ENCODE measurements at places on chromosomes 4 and X. TPM values are rescaled to one million over a fixed set of nuclear protein-coding genes. Genes with fewer than 3 reads are reported as not detected.

PDGFC gene
- not detected for total RNA-seq

PAGE5 gene
- not detected for total RNA-seq

TBC1D25 gene
- total RNA-seq: 20.4 TPM

- DNase-seq: no peak
These were observed 4.6 kb upstream of the HAUS3 start for GRCh38 chr4:2246384-2247127.

DNA sequence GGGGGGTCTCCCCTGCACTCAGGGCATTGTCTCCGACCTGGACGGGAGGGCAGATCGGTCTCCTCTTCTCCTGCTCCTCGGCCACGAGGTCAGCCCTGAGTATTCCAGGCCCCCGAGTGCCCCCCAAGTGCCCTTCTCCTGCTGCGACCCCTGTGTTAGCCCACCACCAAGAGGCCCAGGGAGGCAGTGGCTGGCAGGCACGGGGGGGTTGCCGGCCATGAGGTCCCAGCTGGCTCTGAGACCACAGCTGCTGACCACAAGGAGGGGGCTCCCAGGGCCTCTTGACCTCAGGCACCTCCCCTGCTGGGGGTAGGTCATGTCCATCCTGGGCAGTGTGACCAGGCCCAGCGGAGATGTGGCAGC, 186.1 kb upstream of the PSAPL1 start:
- no peak for DNase-seq

FLNA gene
- total RNA-seq: 1,440 TPM

- no peak for DNase-seq
These were observed 44.9 kb downstream of the CCNG2 start for GRCh38 chr4:77201857-77202256.

DNA sequence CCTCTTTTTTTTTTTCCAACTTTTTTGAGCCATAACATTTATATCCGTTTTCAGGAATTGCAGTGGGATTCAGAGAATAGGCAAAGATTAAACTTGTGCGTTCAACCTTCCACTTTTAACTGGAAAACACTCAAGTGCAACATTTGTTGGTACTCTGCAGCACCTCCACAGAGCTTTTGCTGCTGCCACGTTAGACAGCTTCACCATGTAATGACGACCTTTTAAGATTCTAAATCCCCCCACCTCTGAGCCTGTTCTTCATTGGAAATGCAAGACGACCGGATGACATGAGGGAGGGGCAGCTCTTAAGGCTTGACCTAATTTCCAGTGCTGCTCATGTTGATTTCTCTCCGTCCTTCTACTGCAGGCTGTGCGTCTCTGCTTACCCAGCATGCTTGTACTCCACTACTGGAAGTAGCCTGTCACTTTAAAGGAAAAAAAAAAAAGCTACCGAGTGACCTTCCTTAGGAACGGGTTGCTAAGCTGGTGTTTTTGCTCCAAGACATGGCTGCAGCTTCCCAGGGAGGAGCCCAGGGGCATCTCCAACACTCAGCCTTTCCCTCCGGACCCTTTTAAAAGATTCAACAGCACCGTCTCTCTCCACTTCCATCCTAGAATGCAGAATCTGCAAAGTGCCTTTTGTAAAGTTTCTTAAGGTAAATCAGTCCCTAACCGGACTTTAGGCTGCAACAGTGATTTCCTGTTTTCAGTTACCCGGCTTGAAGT, at the start of gene CC2D2A:
CC2D2A (plus strand) TSS at position 481 of the 726 bp plus-strand sequence. CDS start 6,051 bp downstream, outside the sequence.
- no peak for DNase-seq

GNRHR gene
- total RNA-seq: not detected

GRCh38 chr4:173519111-173520101, 10.6 kb downstream of the HAND2 start:
- no peak for DNase-seq

- DNase-seq: peak; percentile 16
These were observed 400 bp upstream of the PAQR3 start for GRCh38 chr4:78939667-78940008.

- no peak for DNase-seq
These were observed 27.9 kb upstream of the FUNDC1 start for GRCh38 chrX:44570522-44570921.

FHL1 gene
- 16.7 TPM for total RNA-seq

- peak; percentile 41 for DNase-seq
These were observed 1.4 kb upstream of the CORIN start for GRCh38 chr4:47839259-47839658.

DNA sequence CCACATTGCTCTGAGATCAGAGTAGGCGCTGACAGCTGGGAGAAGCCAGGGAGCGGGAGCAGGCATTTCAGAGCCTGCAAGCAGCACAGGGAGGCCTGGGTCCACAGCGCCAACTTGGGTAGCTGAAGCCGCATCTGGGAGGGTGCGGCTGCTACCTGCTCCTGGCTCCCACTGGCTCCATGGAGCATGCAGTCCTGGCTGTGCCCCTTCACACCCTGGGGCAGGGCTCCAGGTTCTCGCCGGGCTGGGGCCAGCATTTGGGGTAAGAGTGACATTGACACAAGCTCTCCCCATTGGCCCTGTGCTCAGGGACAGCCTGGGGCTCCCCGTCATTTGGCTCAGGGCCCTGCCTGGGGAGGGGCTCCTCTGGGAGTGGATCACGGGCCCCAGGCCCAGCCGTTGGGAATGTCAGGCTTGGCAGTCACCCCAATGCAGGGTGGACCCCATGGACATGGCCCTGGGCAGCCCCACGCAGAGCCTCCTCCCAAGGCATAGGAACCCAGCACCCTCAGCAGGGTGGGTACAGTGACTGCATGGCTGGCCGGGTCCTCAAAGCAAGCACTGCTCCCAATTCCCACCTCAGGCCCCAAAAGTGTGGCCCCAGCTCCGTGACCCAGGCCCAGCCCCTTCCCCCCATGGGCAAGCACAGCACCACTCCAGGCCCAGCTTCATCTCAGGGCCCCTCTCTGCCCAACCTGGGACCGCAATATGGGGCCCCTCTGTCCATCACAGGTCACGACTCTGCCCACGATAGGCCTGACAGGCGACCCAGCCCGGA, 82.4 kb downstream of the PRDM5 start:
- no peak for DNase-seq

NUP62CL gene
- 1.9 TPM for total RNA-seq

DNA sequence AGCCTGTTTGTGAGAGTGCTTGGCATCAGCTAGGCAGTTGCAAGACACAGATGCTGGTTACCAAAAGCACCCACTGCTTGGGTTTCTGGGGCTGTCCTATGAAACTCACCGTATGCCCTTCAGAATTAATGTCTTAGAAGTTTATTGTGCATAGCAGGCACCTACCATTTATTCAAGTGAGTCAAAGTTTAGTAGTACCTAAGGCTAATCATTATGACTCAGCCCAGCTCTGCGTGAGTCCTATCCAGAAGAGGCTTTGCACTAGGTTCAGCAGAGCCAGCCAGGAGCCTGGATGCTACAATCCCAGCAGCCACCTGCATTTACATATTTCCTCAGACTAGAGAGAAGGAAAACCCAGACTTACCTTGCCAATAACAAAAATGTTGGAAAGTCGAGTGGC, 4.2 kb downstream of the RPS4X start:
- DNase-seq: no peak

DNA sequence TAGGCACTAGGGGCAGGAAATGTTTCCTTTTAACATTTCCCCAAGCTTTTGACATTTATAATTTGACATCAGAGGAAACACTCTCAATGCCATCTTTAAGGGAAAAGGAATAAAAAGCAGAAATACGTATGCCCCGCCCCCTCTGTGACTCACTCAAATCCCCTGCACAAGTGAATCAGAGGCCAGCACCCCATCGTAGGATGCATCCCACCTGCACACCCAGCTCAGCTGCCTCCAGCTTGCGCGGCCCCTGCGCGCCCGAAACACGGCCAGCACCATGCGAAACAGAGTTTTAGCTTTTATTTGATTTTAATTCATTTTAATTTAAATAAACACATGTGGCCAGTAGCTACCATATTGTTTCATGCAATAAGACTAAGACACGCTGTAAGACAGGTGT, 29.5 kb downstream of the ABLIM2 start:
- no peak for DNase-seq

MTMR8 gene
- total RNA-seq: 5.0 TPM

IGSF1 gene
- total RNA-seq: not detected

DNA sequence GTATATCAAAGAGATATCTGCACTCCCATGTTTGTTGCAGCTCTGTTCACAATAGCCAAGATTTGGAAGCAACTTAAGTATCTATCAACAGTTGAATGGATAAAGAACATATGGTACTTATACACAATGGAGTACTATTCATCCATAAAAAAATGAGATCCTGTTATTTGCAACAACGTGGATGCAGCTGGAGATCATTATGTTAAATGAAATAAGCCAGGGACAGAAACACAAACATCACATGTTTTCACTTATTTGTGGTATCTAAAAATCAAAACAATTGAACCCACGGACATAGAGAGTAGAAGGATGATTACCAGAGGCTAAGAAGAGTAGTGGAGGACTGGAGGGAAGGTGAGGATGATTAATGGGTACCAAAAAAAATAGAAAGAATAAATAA, 14.2 kb downstream of the IQCM start:
- no peak for DNase-seq

RHOXF2B gene
- not detected for total RNA-seq

GRCh38 chrX:153476666-153477363, 6.4 kb upstream of the HAUS7 start:
- DNase-seq: no peak

DCLK2 gene
- not detected for total RNA-seq

DNA sequence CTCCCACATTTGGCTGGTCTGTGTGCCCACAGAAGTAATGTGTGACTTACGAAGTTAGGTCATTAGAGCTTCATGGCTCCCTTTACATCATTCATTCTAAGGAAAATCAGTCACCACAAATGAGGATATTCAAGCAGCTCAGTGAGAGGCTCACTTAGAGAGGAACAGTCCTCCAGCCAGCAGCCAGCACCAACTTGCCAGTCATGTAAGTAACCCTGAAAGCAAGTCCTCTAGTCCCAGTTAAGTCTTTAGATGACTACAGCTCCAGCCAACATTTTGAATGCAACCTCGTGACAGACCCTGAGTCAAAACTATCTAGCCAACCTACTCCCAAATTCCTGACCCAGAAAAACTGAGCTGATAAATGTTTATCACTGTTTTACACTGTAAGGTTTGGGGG, 71.3 kb downstream of the LRBA start:
- no peak for DNase-seq

- DNase-seq: no peak
These were observed 26.8 kb upstream of the SCD5 start for GRCh38 chr4:82825425-82825824.

DNA sequence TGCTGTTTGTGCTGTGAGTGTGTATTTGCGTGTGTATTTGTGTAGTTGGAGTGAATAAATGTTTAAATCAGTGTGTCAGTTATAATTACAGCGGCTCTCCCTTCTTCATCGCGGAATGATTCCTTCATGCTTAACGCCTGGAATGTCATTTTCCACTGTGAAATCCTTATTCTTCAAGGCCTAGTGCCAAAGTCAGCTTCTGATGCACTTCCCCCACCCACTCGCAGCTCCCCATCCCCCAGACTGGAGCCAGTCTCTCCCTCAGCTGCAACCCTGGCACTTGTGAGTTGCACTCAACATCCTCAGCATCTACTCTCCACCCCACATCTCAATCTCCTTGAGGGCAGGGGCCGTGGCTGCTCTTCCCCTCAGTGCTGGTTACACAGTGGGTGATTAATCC, 583.0 kb downstream of the BCOR start:
- DNase-seq: no peak

OPN1MW2 gene
- not detected for total RNA-seq

TENM3 gene
- total RNA-seq: not detected

DNA sequence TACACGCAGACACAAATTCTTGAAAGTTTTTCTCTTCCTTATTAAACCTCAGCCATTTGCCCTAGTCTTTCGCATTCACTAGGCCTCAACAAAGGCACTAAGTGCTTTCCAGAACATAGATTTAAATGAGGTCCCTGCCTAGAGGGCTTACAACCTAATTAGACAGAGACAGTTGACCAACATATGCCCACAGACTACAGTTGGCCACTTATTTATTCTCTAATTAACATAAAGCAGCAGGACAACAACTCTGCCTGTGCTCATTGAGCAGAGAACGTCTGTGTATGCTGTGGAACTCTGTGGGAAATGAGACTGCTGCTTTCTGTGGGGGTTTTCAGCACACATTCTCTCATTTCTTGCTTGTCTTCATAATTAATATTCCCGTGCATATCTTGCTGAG, 303.0 kb upstream of the TACR3 start:
- no peak for DNase-seq

DNA sequence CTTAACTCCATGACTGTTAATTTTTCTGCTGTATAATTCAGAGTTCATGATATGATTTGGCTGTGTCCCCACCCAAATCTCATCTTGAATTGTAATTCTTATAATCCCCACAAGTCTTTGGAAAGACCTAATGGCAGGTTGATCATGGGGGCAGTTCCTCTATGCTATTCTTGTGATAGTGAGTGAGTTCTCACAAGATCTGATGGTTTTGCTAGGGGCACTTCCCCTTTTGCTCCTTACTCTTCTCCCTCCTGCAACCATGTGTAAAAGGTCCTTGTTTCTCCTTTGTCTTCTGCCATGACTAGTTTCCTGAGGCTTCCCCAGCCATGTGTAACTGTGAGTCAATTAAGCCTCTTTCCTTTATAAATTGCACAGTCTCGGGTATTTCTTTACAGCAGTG, 1751.9 kb downstream of the ARAP2 start:
- DNase-seq: no peak

CRMP1 gene
- total RNA-seq: 0.15 TPM

GPR173 gene
- total RNA-seq: not detected

ATP7A gene
- total RNA-seq: 11.9 TPM

GRCh38 chrX:110944311-110944750, 148.7 kb upstream of the CHRDL1 start:
- no peak for DNase-seq

DNA sequence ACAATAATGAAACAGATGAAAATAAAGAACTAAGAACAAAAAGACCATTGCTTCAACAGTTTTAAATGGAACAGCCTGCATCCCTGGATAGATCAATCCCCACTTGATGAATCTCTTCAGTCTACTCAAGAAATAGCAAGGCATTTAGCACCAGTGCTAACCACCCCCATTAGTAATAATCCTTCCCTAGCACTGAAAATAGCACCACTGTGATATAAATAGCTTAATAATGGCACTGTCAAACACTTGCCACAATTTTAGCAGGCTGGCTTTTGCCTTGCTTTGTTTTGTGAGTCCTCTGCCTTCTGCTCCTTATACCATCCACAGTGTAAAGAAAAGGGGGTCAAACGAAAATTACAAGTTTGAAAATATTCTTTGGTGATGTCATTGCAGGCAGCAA, 17.4 kb downstream of the DCX start:
- no peak for DNase-seq

GRCh38 chr4:101972791-101973190, 182.3 kb downstream of the BANK1 start:
- DNase-seq: no peak

DNA sequence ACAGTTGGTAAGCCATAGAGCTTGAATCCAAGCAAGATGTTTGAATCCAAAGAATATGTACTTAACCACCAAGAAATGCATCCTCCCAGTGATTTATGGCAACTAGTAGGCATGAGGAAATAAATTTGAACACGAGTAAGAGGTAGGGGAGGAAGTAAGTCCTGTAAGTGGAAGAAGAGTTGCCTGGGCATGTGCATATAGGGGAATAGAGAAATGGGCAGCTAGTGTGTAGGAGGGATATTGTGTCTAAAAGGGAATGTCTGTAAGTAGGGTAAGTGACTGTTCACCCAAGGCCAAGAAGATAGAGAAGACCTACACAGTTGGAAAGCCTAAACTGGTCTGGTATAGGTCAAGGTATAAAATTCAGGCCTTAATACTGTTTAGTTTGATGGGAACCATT, 4.6 kb downstream of the SH3BGRL start:
- DNase-seq: no peak

- no peak for DNase-seq
These were observed 95.9 kb downstream of the CFAP299 start for GRCh38 chr4:80431203-80431965.

- DNase-seq: no peak
These were observed 33.1 kb downstream of the GAK start for GRCh38 chr4:898869-899555.

Measured in activated CD4-positive, alpha-beta T cell treated with anti-CD3 and anti-CD28 coated beads, Interleukin-2, amount 10 ng/mL, durations not matched to agents 7 days and 5 days (primary cell).